ENCODE measurements at places on chromosomes 5 and 9.

GRCh38 chr9:98154678-98155077, 35.7 kb upstream of the TRIM14 start:
- no peak for DNase-seq

- peak; percentile 22 for DNase-seq
Observed at GRCh38 chr9:19269582-19269981, 39.1 kb downstream of the DENND4C start.

- no peak for DNase-seq
Observed at GRCh38 chr9:8963885-8964284, 1164.3 kb upstream of the DMAC1 start.

DNA sequence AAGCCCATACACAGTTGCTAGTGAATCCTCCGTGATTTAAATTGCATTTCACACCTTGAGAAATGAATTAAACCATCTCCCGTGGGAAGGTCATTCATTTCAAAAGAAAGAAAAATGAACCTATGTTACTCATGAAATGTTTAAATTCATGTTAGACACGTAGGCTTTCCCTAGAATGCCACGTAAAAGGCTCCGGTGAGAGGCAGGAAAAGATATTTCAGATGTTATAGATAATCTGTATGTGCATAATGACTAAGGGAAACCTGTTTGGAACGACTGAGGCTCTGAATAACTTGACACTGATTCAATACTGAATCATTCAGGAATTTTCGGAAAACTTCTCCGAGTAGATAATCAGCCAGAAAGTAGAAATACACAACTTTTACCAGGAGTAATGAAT, 134.3 kb upstream of the ICE1 start:
- peak; percentile 64 for DNase-seq

GRCh38 chr5:177426566-177427210, at the start of gene GRK6:
TSS of gene GRK6 (plus strand) at chr5:177426676. CDS start at chr5:177426846, 170 bp downstream.
- no peak for DNase-seq

GRCh38 chr5:38509185-38509584, 47.3 kb downstream of the LIFR start:
- DNase-seq: peak; percentile 80

GRCh38 chr5:17238521-17239041, 21.1 kb downstream of the BASP1 start:
- DNase-seq: peak; percentile 83

- DNase-seq: no peak
Observed at GRCh38 chr9:95075700-95076099, 241.8 kb downstream of the FANCC start.

- DNase-seq: no peak
Observed at GRCh38 chr9:132412089-132412488, 2.1 kb downstream of the CFAP77 start.

DNA sequence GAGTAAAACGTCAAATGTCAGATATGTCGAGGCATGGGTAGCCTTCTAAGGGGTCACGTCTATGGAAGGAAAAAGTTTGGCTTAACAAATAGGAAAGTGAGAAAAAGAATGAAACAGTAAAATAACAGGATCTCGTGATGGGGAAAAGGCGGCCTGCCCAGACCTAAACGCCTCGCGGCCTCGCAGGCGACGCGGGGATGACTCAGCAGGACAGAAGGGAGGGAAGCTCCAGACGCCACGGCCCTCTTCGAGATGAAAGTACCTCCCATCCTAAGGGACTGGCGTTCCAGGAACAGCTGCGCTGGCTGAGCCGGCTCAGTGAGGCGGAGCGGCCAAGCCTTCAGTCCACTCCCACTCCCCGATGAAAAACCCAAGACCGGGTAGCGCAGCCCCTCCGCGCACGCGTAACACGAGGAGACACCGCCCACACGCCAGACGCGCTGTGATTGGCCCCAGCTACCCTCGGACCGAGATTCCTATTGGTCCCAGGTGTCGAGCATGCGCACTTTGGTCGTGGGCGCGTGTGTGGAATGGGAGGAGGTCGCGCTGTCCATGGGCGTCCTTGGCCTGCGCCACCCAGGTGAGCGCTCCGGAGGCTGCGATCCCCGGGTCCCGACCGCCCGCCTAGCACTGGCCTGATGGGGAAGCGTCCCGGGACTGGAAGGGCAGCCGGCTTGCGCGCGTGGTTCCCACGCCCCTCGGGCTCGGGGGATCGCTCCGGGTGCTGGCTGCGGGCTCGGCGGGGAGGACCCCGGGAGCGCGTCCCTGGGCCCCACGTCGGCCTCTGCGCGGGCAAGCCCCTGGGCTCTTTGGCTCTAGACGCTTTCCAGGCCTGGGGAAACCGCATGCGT, 588.5 kb downstream of the MTRR start:
- DNase-seq: peak; percentile 83

DNA sequence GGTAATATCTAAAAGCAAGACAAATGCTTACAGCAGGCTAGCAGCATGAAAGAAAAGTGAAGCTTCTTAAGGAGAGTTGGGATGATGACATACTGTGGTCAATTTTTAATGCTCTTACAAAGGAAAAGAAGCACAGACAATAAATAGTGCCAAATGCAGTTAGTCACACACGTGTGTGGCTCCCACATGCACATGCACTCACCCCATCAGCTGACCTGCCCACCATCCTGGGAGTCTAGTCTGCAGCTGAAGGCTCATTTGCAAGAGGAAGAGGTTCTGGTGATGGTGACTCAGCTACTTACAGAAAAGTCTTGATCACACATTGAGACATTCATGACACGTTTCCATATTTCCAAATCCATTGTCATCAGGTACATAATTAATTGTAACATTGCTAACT, 129.3 kb downstream of the MRPL36 start:
- peak; percentile 63 for DNase-seq

- no peak for DNase-seq
Observed at GRCh38 chr9:95484225-95484624, 32.5 kb downstream of the PTCH1 start.

GRCh38 chr9:1034271-1034670, 15.9 kb upstream of the DMRT2 start:
- no peak for DNase-seq

DNA sequence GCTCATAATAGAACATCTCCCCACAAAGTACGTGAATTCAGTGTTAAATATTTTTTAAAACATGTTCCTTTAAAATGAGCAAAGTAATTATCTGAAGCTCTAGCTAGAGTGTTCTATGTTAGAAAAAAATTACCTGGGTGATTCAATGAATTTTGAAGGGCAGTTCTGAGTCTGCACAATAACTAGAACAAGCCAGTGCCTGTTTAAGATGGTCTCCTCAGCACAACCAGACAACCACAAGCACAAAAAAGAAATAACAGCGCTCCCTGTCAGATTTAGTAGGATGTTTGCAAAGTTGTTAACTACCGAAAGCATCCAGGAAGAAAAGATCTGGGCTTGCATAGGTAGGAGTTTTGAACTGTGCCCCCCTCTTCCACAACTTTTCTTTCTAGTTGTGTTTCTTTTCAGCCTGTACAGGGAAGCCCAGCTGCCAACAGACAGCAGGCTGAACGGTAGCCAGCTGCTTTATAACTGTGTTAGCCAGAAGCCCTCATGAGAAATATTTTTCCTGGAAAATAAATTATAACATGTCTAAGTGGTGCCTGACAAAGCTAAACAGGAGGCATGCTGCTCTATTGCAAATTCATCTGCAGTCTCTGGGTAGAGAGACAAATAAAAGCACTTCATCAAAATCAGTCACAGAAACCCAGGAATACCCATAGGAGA, 1026.9 kb downstream of the MAT2B start:
- peak; percentile 75 for DNase-seq

DNA sequence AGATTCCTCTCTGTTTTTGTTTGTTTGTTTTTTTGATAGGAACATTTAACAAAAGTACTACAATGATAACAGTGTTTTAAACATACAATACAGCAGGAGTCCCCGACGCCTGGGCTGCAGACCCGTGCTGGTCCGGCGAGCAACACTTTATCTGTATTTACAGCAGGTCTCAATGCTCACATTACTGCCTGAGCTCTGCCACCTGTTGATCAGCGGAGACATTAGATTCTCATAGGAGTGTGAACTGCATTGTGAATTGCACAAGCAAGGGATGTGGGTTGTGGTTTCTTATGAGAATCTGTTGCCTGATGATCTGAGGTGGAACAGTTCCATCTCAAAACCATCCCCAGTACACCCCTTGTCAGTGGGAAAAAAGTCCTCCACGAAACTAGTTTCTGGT, 1068.5 kb upstream of the CDH10 start:
- no peak for DNase-seq

DNA sequence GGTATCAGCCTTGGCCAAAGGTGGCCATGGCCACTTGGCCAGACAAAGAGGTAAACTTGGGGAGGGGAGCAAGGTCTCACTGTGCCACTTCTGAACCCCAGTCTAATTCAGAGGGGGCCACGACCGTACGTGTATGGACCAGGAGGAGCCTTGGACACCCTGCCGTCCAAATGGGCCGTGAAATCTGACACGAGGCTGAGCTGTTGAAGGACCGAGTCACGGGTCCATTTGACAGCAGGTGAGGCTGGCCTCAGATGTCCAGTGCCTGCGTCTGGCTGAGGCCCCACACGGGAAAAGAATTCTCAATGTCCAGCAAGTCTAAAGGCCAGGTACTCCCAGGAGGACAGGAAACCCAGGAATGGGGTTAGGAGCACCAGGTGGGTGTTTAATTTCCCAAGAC, 17.7 kb downstream of the CMBL start:
- no peak for DNase-seq

DNA sequence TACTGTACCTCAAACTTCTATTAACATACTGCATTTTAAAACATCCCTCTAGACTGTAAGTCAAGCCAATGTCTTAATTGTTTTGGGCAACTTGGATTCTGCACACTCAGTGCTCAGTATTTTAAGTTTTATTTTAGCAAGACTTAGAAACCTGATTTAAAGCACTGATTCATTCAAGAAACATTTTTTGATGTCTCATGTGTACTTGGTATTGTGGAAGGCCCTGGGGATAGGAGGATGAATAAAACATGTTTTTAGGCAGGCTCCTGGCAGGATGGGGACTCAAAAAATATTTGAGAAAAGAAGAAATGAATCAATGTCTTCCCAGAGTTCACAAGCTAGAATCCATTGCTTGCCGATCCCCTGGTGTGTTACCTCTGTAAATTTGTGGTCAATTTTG, 334.0 kb upstream of the PUM3 start:
- DNase-seq: no peak

GRCh38 chr9:127503947-127504886, 52.9 kb downstream of the LRSAM1 start:
- DNase-seq: no peak

- DNase-seq: no peak
Observed at GRCh38 chr9:2228132-2228531, 213.0 kb downstream of the SMARCA2 start.

- no peak for DNase-seq
Observed at GRCh38 chr5:135539430-135540005, 3.8 kb upstream of the NEUROG1 start.

- DNase-seq: peak; percentile 49
Observed at GRCh38 chr5:54440456-54440893, 15.0 kb upstream of the HSPB3 start.

- DNase-seq: no peak
Observed at GRCh38 chr5:98432378-98432777, 341.1 kb upstream of the RGMB start.

DNA sequence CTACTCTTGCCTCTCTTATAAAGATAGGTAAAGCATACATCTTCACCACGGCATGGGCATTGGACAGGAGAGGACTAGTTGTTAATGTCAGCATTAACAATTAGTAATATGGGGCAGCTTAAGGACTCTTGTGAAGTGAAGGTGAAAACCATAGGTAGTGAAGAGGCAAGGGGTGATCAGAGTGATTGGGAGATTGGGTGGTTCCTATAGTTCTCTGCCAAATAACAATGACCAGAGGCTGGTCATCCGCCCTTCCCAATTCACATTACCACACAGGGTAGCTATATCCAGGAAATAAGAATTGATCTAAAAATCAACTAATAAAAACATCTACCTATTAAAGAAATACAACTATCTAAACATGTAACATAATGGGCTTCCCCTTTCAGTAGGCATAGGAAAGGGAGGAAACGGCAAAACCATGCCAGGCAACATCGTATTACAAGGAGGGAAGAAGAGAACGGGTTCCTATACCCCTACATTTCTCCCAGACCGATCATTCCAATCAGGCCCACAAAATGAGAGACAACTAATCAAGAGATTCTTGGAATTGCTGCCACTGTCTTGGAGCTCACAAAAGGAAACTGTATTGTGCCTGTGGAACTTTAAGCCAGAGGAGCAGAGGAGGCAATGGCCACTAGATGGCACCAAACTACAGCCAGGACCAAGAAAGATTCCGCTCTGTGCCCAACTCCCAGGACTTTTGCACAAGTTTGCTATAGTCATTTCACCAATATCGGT, 121.6 kb downstream of the FBXL17 start:
- DNase-seq: no peak

DNA sequence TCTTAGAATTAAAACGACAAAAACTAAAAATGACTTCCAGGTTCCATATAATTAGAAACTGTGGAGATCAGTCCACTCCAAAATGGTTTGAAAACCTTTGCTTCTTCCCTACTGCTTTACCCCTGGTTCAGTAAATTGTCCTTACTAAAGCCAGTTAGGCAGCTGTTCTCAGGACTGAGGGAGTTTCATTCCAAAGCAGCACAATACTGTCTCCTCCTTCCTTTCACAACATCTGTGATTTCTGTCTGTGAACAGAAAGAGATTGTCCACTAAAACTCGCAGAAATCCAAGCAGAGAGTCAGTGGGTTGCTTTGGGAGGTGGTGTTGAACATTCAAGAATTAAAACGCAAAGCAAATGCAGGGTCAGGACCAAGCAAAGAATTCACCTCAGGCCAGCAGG, 740.8 kb upstream of the ZNF608 start:
- DNase-seq: no peak

DNA sequence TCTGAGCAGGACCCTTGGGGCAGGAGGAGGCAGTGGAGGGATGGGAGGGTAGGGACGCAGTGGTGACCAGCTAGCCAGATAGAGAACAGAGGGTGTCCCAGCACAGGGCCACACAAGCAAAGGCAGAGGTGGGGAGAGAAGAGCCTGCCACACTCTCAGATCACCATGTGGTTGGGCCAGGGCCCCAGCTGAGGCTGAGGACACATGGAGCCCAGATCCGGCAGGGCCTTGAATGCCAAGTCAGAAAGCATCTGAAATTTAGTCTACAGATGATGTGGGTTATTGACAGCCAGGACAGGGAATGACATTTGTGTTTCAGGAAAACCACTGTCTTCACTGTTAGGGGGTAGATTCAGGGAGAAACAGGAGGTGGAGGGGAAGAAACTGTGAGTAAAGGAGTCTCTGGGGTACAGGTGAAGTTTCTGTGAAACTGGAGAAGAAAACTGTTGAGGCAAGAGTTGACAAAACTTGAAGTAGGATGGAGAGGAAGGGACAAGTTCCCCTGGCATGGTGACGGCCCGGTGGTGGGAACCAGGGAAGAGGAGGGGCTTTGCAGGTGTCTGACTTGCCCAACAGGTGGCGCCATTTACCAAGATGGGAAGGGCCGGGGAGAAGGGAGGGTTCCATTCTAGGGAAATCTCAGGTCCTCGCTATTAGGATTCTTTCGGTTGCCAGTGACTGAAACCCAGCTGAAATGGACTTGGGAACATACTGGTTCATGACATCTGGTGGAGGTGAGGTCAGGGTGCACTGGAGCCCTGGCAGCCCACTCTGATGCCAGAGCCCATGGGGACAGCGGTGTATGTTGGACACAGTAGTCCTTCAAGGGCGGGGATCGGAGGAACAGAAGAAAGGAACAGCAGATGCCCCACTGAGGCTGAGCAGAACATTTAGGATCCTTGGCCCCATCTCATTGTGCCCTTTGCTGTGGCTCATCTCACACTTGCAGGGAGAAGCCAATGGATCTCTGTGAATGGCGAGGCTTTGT, 100.1 kb downstream of the KCNIP1 start:
- DNase-seq: peak; percentile 18

GRCh38 chr9:14352503-14352902, 38.6 kb upstream of the NFIB start:
- no peak for DNase-seq

GRCh38 chr5:156376751-156377150, 49.8 kb downstream of the SGCD start:
- no peak for DNase-seq

Measured in foreskin keratinocyte (primary cell).